ENCODE measurements at places on chromosomes 1 and 21. TPM values are rescaled to one million over a fixed set of nuclear protein-coding genes. Genes with fewer than 3 reads are reported as not detected.

The SCAMP3 gene
- 131 TPM for polyA plus RNA-seq

The AMY1B gene
- not detected for polyA plus RNA-seq

The TTC22 gene
- polyA plus RNA-seq: 9.0 TPM

DNA sequence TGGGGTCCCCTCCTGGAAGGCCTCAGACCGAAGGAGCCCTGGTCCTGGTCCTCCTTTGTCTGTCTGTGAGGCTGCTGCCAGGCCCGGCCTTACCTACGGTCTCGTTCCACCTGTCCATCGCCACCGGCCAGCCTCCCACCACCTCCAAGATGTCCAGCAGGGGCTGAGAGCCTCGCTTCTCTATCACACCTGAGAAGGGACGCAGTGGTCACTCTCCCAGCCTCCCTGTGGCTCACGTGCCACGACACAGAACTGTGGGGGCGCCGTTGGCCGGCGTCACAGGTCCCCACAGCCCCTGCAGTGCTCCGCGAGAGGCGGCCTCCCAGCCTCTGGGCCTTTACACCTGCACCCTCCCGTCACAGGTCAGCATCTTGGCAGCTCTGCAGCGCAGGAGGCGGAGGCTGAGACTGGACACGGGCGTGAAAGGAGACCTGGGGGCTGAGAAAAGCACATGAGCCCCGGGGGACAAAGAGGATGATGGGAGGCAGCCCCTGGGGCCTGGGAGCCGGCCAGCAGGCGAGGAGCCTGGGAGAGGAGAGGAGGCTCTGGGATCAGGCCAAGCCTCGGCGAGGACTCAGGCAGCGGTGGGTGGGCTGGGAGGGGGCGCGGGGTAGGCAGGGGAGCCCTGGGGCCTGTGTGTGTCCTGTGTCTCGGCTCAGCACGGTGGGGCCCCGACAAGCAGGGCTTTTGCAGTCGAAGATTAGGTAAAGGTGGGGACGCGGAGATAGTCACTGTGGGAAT lies 20.5 kb downstream of the PRXL2B start:
- no peak for DNase-seq

GRCh38 chr1:109547463-109548320 lies 723 bp upstream of the GNAI3 start:
- peak; percentile 47 for DNase-seq

GRCh38 chr21:45327441-45328197 lies 39.9 kb upstream of the POFUT2 start:
- no peak for DNase-seq

GRCh38 chr1:188386666-188387065 lies 1557.9 kb downstream of the PLA2G4A start:
- DNase-seq: no peak

Data from hepatocyte (in vitro differentiated cells).